ENCODE measurements at places on chromosomes 11 and 22.

- H3K27ac ChIP-seq = peak overlapping the region; percentile 85
- H3K36me3 ChIP-seq = peaks cover 22% of the 10 kb centered on the region
- H3K27me3 ChIP-seq = no peaks in the 10 kb centered on the region
- peak; percentile 62 for DNase-seq
- H3K4me3 ChIP-seq = peak overlapping the region; percentile 73
- peaks cover 58% of the 10 kb centered on the region for H3K4me1 ChIP-seq
Measured at GRCh38 chr11:116931206-116931953, 94.0 kb upstream of the APOA1 start.

DNA sequence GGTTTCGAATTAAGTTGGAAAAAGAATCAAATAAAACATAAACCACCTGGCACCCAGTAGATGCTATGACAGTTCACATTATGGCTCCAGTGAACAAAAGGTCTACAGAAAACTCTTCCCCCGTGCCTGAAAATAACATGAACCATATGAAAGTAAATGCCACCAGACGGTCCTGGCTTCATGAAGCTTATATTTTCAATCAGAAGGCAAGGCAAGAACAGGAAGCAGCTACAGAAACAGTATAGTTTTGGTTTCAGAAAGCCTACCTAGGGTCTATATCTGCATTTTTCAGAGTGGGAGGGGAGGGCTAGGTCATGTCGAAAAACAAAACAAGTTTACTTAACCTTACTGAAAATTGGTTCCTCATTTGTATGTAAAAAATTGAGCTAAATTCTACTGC lies 9.8 kb downstream of the RAB30 start:
- H3K36me3 ChIP-seq = peaks cover 30% of the 10 kb centered on the region
- DNase-seq = no peak
- peak overlapping the region; percentile 99 for H3K27ac ChIP-seq
- H3K27me3 ChIP-seq = no peaks in the 10 kb centered on the region
- peaks cover 34% of the 10 kb centered on the region for H3K4me1 ChIP-seq

GRCh38 chr11:20226933-20227332 lies 66.7 kb upstream of the DBX1 start:
- no peaks in the 10 kb centered on the region for H3K4me1 ChIP-seq
- no peaks in the 10 kb centered on the region for H3K36me3 ChIP-seq
- no peak overlapping the region for H3K4me3 ChIP-seq
- no peak for DNase-seq
- peaks cover 10% of the 10 kb centered on the region for H3K27me3 ChIP-seq

DNA sequence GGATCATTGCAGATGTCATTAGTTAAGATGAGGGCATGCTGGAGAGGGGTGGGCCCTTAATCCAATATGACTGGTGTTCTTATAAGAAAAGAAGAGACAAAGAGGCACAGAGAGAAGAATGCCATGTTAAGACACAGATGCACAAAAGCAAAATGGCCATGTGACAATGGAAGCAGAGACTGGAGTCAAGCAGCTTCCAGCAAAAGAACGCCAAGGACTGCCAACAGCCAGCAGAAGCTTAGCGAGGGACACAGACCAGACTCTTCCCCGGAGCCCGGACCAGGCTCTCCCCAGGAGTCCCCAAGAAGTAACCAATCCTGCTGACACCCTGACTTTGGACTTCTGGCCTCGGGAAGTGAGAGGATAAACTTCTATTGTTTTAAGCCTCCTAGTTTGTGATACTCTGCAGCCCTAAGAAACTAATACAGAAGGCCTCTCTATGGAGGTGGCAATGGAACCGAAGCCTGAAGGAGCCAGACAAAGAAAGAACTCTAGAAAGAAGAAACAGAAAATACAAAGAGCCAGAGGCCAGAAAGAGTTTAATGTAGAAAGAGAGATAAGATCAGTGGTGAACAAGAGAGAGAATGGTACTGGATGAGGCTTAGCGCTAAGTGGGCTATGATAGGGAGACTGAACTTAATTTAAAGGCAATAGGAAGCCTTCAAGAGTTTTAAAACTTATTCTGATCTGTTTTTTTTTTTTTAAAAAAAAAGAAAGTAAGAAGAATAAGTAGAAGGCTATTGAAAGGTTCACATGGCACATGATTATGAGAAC lies 27.7 kb downstream of the PRCP start:
- no peak for DNase-seq
- H3K4me3 ChIP-seq = no peak overlapping the region
- peaks cover 23% of the 10 kb centered on the region for H3K4me1 ChIP-seq
- peaks cover 4% of the 10 kb centered on the region for H3K36me3 ChIP-seq

GRCh38 chr11:6414874-6415328 lies 4.0 kb downstream of the APBB1 start:
- H3K36me3 ChIP-seq = peaks cover 5% of the 10 kb centered on the region
- H3K27ac ChIP-seq = no peak overlapping the region
- H3K4me1 ChIP-seq = peaks cover 4% of the 10 kb centered on the region

- no peak overlapping the region for H3K27ac ChIP-seq
- peaks cover 16% of the 10 kb centered on the region for H3K27me3 ChIP-seq
- DNase-seq = no peak
- no peaks in the 10 kb centered on the region for H3K36me3 ChIP-seq
- no peaks in the 10 kb centered on the region for H3K4me1 ChIP-seq
Measured at GRCh38 chr11:96481204-96481603, 91.4 kb downstream of the JRKL start.

GRCh38 chr22:33896575-33897447 lies 23.5 kb downstream of the LARGE1 start:
- H3K4me3 ChIP-seq = no peak overlapping the region
- no peaks in the 10 kb centered on the region for H3K36me3 ChIP-seq
- no peak for DNase-seq
- H3K27ac ChIP-seq = no peak overlapping the region
- no peaks in the 10 kb centered on the region for H3K4me1 ChIP-seq

- H3K4me1 ChIP-seq = no peaks in the 10 kb centered on the region
- H3K27ac ChIP-seq = no peak overlapping the region
- no peak overlapping the region for H3K4me3 ChIP-seq
- no peaks in the 10 kb centered on the region for H3K27me3 ChIP-seq
Measured at GRCh38 chr11:114892381-114893197, 214.3 kb downstream of the NXPE2 start.

DNA sequence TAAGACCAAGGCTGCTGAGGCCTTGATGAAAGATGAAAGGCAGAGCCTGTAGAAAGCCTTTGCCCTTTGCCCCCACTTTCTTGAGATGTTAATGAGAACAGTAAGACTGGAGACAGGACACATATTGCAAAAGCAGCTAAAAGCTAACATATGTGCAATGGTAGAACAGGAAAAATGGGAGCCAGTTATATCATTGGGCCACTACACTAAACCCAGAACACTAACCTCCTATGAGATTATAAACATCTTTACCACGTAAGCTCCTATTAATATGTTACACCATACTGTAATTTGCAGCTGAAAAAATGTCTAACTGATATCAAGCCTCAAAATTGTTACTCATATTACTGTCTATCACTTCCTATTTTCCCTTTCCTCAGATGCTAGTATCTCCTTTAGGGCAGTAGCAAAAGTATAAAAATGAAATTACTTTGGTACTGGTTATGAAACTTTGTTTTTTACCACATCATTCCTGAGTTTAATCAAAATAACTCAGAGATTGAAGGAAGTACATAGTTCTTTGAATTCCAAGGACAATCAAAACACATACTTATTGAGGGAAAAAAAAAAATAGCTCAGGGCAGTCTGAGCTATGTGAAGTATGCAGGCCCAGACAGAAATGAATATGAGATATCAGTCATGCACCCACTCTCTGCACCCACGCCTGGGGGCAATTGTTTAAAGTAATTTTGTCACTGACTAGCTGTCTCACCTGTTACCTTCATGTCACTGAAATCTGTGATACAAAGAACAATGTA lies 9.1 kb downstream of the HPS5 start:
- no peak for DNase-seq
- no peaks in the 10 kb centered on the region for H3K27me3 ChIP-seq
- no peak overlapping the region for H3K27ac ChIP-seq
- peaks cover 23% of the 10 kb centered on the region for H3K36me3 ChIP-seq

GRCh38 chr11:92111287-92111686 lies 113.3 kb upstream of the FAT3 start:
- DNase-seq = no peak
- H3K4me3 ChIP-seq = no peak overlapping the region
- no peak overlapping the region for H3K27ac ChIP-seq

DNA sequence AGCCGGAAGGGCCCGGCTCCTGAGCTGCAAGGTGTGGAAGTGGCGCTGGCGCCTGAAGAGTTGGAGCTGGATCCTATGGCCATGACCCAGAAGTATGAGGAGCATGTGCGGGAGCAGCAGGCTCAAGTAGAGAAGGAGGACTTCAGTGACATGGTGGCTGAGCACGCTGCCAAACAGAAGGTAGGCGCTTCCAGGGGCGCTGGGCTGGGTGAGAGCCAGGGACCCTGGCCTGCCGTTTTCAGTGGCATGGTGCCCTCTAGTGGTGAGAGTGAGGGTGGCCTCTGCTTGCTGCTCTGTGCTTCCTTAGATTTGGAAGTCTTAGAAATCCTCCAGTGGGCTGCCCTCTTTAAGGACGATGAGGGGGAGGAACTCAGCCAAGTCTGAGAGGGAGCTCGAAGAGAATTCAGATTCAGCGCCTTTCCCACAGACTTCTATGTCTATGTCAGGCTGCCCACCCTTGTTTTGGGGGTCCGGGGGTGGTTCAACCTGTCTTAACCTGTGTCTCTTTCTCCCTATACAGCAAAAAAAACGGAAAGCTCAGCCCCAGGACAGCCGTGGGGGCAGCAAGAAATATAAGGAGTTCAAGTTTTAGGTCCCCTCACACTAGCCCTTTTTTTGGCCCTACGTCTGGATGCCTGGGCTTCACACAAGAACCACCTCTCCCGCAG lies 1.8 kb upstream of the PACS1 start:
- peak; percentile 81 for DNase-seq
- no peaks in the 10 kb centered on the region for H3K27me3 ChIP-seq
- peaks cover 58% of the 10 kb centered on the region for H3K36me3 ChIP-seq
- peaks cover 53% of the 10 kb centered on the region for H3K4me1 ChIP-seq

- H3K36me3 ChIP-seq = no peaks in the 10 kb centered on the region
- peaks cover 6% of the 10 kb centered on the region for H3K27me3 ChIP-seq
- no peak overlapping the region for H3K4me3 ChIP-seq
- DNase-seq = no peak
Measured at GRCh38 chr11:79055856-79056631, 384.8 kb downstream of the TENM4 start.

GRCh38 chr11:64094463-64095260 lies 58.9 kb downstream of the FLRT1 start:
- H3K4me1 ChIP-seq = peaks cover 6% of the 10 kb centered on the region
- no peaks in the 10 kb centered on the region for H3K27me3 ChIP-seq
- DNase-seq = no peak
- H3K36me3 ChIP-seq = no peaks in the 10 kb centered on the region

DNA sequence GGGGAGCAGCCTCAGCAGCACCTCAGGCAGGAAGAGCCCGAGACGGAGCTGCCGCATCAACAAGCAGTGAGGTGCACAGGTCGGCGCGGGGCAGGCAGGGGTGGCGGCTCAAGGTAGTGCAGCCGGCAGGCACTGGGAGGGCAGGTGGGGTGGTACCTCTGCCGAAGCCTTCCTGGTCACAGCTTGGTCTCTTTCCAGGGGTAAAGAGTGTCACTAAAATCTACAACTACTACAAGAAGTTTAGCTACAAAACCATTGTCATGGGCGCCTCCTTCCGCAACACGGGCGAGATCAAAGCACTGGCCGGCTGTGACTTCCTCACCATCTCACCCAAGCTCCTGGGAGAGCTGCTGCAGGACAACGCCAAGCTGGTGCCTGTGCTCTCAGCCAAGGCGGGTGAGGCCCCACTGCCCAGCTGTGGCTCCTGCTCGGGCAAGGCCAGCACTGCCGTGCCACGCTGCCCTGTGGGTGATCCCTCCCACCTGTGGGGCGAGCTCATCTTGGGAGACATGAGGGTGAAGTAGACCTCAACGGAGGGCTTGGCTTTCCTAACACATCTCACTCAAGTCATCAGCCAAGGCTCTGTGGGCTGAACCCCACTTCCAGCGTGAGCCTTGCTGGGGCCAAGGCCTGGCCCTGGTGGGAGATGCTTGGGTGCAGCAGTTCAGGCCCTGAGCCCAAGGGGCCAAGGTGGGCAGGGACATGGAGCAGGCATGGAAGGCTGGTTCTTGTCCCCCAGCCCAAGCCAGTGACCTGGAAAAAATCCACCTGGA lies 13.6 kb downstream of the GATD1 start:
- H3K4me1 ChIP-seq = peaks cover 2% of the 10 kb centered on the region
- H3K4me3 ChIP-seq = no peak overlapping the region
- H3K27ac ChIP-seq = no peak overlapping the region
- DNase-seq = no peak
- no peaks in the 10 kb centered on the region for H3K27me3 ChIP-seq

All from activated CD8-positive, alpha-beta memory T cell treated with anti-CD3 and anti-CD28 coated beads, Interleukin-2, amount 10 ng/mL, durations not matched to agents 7 days and 5 days (primary cell).